ENCODE measurements at places on chromosomes 12 and 14. TPM values are rescaled to one million over a fixed set of nuclear protein-coding genes. Genes with fewer than 3 reads are reported as not detected.

TTC6 gene
- not detected for total RNA-seq

HHIPL1 gene
- total RNA-seq, result 0.83 TPM

DNAH10 gene
- total RNA-seq, result 1.1 TPM

RHEBL1 gene
- total RNA-seq, result 1.7 TPM

GALNT16 gene
- total RNA-seq, result 0.67 TPM

ALKBH1 gene
- total RNA-seq, result 8.0 TPM

TPPP2 gene
- total RNA-seq, result not detected

AKAP3 gene
- total RNA-seq, result 1.1 TPM

GPHN gene
- 10.8 TPM for total RNA-seq

A2M gene
- total RNA-seq, result 228 TPM

ZNF385A gene
- 16.0 TPM for total RNA-seq

REM2 gene
- 0.40 TPM for total RNA-seq

KRT78 gene
- not detected for total RNA-seq

SLC6A15 gene
- total RNA-seq, result 26.7 TPM

ENDOU gene
- not detected for total RNA-seq

KRT5 gene
- total RNA-seq, result 6,736 TPM

DBX2 gene
- total RNA-seq, result not detected

PMCH gene
- total RNA-seq, result not detected

OR4N2 gene
- not detected for total RNA-seq

RBM25 gene
- 27.2 TPM for total RNA-seq

TMTC1 gene
- 106 TPM for total RNA-seq

FLRT2 gene
- total RNA-seq, result 92.3 TPM

CLEC1B gene
- total RNA-seq, result not detected

FOXJ2 gene
- 7.2 TPM for total RNA-seq

CFAP54 gene
- total RNA-seq, result 1.6 TPM

KCNK10 gene
- total RNA-seq, result under 0.01 TPM

APOLD1 gene
- total RNA-seq, result 1.5 TPM

MANSC4 gene
- not detected for total RNA-seq

NPFF gene
- not detected for total RNA-seq

DLK1 gene
- total RNA-seq, result not detected

RNF212B gene
- not detected for total RNA-seq

UTP20 gene
- 19.2 TPM for total RNA-seq

PALS1 gene
- 31.6 TPM for total RNA-seq

POTEG gene
- total RNA-seq, result not detected

RTN1 gene
- total RNA-seq, result 0.38 TPM

SMAGP gene
- total RNA-seq, result 34.3 TPM

FOXA1 gene
- total RNA-seq, result 0.33 TPM

SLC25A47 gene
- not detected for total RNA-seq

PPP4R4 gene
- 6.3 TPM for total RNA-seq
